ENCODE measurements at places on chromosomes 3 and 15.

- no peak for DNase-seq
Observed at GRCh38 chr3:194766845-194767244, 81.2 kb downstream of the FAM43A start.

GRCh38 chr3:185332026-185332735 lies 30.8 kb upstream of the MAP3K13 start:
- DNase-seq: peak; percentile 57

- no peak for DNase-seq
Observed at GRCh38 chr3:156860873-156861272, 34.7 kb downstream of the LEKR1 start.

- no peak for DNase-seq
Observed at GRCh38 chr3:189308608-189309007, 136.8 kb downstream of the TPRG1 start.

- DNase-seq: no peak
Observed at GRCh38 chr15:43270113-43270665, 3.5 kb upstream of the TGM5 start.

- DNase-seq: no peak
Observed at GRCh38 chr3:77139624-77140023, 99.7 kb downstream of the ROBO2 start.

All from NCI-H2171 (cell line).